ENCODE measurements at places on chromosomes 7 and 10.

DNA sequence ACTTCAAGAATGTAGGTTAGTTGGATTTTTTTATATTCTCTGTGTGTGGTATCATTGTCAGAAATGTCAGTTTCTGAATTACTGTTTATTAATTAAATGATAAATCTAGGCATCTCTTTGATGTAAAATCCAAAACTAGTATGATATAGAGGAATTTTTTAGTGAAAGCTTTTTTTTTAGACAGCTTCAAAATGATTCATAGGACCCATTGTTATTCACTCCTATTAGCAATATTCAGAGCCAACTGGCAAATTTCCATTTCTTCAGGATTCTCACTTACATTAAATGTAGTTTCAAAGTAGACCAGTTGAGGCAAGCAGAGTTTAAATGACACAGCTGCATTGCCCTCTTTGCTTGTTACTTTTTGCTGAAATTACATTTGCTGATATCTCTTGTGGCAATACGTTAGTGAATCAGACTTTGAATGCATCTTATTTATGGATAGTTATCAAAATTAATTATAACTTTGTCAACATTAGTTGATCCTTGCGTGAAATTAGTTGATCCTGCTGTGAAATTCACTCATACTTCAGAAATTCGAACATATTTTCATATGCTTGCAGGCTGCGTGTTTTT is 20.3 kb downstream of the ZNF277 start:
- no peak for DNase-seq

DNA sequence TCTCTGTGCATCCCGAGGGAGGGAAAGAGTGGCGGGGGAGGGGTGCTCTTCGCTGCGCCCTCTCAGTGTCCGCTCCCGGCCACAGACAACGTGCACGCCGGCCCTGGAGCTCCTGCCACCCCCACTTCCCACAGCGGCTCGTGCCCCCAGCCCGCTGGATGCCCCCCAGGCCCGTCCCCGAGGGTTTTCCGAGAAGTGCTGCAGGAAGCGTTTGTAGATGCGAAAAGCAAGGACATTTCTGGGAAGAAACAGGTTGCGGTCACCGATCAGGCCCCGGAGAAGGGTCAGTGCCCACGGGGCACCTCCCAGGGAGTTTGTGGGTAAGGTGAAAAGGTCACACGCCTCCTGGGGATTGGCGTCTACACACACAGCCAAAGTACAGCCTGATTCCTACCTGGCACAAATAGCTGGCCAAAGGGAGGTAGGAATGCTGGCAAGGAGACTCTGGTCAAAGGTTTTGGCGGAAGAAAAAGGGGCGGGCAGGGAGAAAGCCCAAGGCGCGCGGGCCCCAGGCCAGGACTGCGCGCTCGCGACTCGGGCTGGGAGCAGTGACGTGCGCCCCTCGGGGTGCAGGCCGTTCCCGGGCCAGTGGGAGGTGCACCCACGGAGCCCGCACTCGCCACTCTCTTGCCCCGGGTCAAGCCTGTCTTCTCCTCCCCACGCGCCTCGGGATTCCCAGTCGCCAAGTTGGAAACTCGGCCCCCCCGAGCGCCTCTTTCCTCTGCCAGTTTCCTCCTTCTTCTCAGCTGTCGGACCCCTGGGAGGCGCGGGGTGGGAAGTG is 1.5 kb upstream of the NRP1 start:
- no peak for DNase-seq

GRCh38 chr7:134771889-134772288 is 7.5 kb upstream of the CALD1 start:
- DNase-seq = no peak

DNA sequence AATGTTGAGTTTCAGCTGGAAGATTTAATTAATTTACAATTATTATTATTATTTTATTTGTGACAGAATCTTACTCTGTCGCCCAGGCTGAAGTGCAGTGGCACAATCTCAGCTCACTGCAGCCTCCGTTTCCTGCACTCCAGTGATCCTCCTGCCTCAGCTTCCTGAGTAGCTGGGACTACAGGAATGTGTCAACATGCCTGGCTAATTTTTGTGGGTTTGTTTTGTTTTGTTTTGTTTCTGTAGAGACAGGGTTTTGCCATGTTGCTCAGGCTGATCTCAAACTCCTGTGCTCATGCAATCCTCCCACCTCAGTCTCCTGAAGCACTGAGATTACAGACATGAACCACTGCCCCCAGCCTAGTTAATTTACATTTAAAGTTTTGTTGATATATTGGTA is 93.8 kb upstream of the MEOX2 start:
- DNase-seq = no peak

DNA sequence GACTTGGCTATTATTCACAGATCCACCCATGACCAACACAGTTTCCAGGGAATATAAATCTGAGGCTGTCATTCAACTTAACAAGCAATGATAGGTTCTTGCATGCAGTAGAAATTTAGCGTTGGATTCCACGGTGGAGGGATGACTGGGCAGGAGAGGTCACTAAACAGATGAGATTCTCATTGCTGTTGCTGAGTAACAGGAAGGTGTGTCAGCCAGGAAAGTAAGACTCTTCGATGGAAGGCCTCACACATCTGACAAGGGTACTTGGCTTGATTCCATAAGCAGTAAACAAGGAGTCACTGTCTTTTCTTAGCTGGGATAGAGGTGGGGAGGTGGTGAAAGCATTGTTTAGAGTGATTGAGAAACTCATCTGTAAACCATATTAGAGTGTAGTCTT is 1152.0 kb downstream of the SORCS3 start:
- no peak for DNase-seq
